ENCODE measurements at places on chromosomes 2 and 18.

DNA sequence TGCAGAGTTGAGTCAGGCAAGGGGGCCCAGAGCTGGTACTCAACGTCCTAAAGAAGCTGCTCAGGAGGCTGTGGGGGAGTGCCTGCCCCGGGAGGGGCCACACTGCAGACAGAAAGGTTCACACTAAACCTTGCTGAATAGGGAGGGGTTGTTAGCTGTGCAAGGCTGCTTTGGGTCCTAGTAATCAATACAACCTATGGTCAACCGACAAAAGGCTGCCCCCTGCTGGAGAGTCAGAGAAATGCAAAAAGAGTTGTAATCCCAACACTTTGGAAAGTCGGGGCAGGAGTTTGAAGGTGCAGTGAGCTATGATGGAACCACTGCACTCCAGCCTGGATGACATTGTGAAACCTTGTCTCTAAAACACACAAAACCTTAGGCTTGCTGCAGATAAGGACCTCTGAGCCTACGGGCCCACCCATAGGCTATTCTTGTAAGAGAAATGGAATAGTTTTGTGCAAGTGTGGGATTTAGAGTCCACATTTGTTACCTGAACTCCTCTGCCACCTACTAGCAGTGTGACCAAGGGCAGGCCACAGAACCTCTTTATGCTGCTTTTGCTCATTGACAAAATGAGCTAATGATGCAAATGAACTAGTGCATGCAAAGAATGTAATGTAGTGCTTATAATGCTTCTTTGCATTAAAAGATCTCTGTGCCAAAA is 81.5 kb downstream of the PRPF40A start:
- peak; percentile 27 for DNase-seq

DNA sequence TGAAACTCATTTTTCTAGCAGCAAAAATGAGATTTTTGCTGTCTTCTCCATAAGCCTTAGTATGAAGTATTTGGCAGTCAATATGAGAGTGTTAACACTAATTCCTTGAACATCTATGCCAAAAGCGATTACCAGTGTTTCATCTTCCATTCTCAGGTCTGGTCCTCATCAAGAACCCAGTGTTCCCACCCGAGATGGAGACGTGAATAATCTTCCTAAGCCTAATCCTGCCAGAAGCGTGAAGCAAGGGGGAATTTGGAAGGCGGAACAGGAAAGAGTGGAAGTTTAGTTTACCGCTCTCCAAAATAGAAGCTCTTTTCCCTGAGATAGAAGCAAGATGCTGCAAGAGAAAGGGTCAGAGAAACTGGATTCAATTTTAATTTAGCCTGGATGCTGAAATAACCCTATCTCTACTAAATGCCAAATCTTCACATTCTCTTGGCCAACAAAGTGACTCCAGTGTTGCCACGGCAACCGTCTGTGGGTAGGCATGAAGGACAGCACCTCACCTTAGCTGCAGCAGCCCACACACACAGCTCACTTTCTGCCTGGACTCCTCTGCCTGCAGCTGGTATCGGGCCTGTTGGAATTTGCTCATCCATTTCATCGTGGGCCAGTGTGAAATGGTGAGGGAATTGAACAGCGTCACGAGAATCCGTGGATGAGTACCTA is 711.1 kb downstream of the CBLN2 start:
- no peak for DNase-seq

GRCh38 chr18:38557006-38557405 is 991.4 kb upstream of the CELF4 start:
- DNase-seq = no peak

DNA sequence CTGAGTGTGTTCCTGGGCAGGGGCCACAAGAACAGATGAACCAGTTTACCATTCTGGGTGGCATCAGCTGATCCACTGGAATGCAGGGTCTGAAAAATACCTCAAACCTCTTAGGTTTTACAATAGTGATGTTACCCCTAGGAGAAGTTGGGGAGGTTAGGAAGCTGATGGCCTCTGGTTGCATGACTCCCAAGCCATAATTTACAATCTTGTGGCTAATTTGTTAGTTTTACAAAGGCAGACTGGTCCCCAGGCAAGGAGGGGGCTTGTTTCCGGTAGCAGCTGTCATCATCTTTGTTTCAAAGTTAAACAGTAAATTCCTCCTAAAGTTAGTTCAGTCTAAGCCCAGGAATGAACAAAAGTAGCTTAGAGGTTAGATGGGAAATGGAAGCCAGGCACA is 113.8 kb upstream of the SLC38A11 start:
- DNase-seq = no peak

GRCh38 chr2:170747921-170748320 is 22.3 kb upstream of the ERICH2 start:
- DNase-seq = no peak

All from DMS 273 treated with DMSO at 0.1 percent for 48 hours (cell line).